Stimulated activated CD4-positive, alpha-beta T cell treated with anti-CD3 and anti-CD28 coated beads, Interleukin-15, amount 100 ng/mL, for 48 hours (primary cell): ENCODE measurements at places on chromosomes 4 and X.

GRCh38 chr4:82811838-82812341, 13.3 kb upstream of the SCD5 start:
- DNase-seq: no peak

DNA sequence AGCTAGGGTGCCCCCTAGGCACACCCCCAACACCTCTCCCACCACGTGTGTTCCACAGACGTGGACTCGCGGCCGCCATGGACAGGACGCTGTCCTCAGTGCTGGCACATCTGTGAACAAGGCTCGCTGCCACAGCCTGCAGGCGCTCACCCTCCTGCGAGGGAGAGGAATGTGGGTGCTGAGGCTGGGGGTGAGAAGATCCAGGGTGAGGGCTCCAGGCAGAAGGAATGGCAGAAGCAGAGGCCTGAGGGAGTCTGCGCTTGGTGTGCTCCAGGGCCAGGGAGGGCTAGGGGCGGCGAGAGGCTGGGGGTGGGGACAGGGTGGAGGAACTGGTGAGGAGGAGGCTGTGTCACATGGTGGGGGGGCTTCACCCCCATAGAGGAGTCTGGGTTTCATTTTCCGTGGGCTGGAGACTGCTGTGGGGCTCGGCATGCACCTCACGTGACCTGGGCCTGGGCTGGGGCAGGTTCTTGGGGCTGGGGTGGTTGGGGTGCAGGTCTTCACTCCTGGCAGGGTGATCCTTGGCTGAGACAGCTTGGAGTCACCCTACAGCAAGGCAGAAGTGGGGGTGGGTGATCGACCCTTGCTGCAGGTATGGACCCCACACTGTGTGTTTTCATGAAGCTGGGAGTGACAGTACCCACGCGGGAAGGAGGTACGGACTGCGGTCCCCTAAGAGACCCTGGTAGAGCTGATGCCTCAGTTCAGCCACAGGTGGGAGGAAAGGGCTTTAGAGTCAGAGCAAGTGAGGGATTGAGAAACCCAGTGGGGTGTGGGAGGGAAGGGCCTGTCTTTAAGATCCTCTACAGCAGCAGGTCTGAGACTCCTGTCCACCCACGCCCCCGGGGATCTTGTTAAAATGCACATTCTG, 103.7 kb downstream of the PSAPL1 start:
- DNase-seq: no peak

DNA sequence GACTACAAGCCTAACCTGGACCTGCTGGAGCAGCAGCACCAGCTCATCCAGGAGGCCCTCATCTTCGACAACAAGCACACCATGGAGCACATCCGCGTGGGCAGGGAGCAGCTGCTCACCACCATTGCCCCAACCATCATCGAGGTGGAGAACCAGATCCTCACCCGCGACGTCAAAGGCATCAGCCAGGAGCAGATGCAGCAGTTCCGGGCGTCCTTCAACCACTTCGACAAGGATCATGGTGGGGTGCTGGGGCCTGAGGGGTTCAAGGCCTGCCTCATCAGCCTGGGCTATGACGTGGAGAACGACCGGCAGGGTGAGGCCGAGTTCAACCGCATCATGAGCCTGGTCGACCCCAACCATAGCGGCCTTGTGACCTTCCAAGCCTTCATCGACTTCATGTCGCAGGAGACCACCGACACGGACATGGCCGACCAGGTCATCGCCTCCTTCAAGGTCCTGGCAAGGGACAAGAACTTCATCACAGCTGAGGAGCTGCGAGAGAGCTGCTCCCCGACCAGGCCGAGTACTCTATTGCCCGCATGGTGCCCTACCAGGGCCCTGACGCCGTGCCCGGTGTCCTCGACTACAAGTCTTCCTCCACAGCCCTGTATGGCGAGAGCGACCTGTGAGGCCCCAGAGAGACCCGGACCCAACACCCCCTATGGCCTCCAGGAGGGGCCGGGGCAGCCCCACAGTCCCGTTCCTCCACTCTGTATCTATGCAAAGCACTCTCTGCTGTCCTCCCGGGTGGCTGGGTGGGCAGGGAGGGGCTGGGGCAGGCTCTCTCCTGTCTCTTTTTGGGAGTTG, 486.2 kb downstream of the TRAM1L1 start:
- no peak for DNase-seq

DNA sequence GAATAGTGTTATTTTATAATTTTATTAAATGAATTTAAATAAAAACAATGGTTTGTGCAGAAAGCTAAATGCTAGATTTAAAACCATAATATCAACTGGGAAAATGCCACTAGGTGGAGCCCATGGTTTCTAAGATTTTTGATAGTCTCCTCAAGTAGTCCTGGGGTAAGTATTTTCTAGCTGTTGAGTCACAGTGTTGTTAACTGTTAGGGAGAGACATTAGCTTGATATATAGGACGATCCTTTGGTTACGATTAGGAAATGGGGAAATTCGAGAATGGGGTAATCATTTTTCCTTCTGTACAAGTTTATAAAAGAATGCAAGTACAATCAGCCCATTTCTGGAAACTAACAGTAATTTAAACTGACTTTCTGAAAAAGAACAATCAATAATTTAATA, 378.4 kb downstream of the ANKRD50 start:
- DNase-seq: no peak

DNA sequence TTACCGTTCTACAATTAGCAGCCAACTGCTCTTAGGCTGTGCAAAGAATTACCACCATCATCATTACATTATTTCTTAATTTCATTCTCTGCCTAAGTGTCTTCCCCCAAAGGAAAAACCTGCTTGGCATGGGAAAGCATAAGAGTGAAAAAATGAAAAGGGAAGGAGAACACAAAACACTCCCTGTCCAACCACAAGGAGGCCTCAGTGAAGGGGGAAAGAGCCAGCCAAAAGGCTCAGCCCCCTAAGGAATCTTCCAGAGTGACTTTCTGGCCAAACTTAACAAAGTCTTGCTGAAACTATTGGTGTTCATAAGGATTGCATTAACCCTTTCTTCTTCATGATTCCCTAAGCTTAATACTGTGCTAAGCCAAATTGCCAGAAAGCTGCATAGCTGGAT, 287.4 kb downstream of the SMARCA1 start:
- DNase-seq: no peak

GRCh38 chr4:96003951-96004740, 164.3 kb downstream of the PDHA2 start:
- DNase-seq: no peak

DNA sequence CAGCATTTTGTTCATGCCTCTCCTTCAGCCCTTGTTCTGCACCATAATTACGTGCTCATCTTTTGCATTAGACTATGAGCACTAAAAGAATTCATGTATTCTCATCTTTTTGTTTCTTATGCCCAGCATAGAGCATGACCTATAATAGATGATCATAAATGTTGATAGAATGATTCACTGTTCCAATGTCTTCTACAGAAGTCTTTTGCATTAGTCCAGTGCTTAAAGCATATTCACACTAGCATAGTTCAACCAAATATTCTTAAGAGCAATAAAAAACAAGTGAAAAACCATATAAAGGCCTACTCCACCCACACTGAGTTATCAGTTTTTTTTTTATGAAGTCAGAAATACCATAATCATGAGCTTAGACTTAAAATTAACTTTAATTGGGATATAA, 36.5 kb upstream of the SLC10A4 start:
- DNase-seq: no peak

DNA sequence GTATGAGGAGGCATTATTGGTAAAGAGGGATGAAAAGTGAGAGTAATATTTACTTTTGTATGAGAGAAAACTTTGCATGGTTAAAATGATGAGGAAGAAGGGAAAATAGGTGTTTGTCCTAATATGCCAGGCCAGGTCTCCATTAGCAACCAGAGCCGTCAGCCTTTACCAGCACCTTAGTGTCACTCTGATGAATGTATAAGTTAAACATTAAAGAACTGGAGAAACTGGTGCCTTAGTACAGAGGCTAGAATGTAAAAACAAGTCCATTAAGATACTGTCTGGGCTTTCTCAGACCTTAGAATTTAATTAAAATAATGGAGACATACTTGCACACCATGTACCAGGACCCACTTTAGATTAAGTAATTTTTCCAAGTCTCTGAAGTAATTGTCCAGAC, 222.3 kb downstream of the FAM47A start:
- DNase-seq: no peak

DNA sequence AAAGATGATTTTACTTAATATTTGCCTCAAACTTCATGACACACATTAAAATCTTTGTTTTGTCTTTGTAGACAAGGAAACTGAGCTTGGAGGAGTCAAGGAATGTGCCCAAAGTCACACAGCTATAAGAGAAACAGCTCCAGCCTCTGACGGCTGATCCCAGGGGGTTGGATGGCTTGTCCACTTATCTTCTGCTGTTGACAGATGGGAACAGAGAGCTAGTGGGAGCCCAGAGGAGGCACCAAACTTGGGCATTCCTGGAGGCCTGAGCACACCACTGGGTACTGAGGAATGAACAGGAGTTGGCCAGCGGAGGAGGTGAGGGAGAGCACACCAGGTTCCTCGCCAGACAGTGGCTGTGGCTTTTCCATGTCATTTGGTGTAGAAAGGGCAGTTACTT, 56.4 kb upstream of the GPR78 start:
- DNase-seq: no peak

DNA sequence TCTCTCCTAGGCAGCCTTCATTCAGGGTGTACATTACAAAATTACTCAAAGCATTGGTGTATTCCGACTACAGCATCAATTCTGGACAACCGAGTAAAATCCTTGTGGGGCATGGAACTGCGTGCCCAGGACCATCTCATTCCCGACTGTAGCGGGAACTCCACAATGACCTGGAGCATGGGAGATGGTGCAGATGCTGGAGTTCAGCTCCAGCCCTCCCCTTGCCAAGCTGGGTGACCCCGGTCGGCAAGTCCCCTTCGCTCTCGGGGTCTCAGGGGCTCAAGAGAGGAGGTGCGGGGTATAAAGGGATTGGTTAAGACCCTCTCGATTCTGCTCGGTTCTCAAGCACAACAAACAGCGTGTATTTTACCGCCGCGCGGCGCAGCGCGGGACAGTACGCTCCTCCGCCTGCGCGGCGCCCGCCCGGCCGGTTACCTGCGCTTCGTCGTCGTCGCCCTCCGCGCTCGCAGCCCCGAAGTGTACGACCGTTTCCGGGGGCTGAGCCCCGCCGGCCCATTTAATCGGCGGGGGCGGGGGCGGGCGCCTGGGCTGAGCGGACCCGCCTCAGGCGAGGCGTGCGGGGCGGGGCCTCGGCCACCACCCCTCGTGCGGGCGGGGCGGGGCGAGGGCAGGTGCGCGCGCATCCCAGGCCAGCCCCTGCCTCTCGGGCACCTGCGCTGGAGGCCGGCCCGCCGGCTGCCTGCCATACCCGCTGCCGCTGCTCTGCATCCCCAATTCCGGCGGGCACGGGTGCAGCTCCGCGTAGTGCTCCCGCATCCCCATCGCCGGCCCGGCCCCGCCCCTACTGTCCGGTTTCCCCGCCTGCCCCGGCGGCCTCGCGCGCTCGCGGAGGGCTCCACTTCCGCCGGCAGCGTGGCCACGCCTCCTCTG, at the start of gene G6PD:
Gene G6PD, minus strand, starts transcription at position 493 of the 891 bp plus-strand sequence. CDS start 691 bp downstream, outside the sequence.
- no peak for DNase-seq

DNA sequence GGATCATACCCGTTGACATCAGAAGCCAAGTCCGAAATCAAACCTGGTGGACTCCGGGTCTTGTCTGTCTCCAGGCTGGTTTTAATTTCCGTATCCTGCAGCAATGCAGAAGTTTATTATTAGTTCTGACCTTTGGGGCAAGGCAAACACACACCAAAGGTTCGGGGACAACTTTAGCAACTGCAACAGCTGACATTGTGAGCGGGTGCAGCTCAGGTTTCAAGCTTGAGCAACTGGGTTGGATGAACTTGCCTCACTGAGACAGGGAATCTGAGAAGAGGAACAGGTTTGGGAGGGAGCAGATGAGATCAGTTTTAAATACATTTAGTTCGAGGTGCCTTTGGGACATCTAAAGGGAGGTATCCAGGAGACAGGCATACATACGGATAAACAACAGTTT, 110.7 kb downstream of the GNL3L start:
- no peak for DNase-seq

- DNase-seq: no peak
Observed at GRCh38 chr4:146450524-146450923, 71.2 kb downstream of the SLC10A7 start.

- DNase-seq: no peak
Observed at GRCh38 chr4:164639001-164639400, 114.9 kb upstream of the SMIM31 start.

- no peak for DNase-seq
Observed at GRCh38 chrX:68695206-68695845, 47.9 kb downstream of the STARD8 start.

DNA sequence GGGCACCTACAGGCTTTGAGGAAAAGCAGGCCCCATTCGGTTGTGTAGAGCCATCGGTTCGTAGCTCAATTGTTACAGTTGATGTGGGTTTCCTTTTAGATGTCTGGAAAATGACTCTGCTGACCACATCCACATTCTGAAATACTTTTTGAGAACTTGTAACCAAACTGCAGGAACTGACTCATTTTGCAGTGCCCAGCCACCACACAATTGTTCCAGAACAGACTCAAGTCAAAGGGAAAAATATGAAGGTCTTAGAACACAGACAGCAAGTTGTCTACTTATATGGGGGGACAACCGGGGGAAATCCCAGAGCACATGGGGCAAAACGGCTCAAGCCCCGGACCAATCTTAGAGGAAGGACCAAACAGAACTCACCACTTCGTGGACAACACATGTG, 557.6 kb upstream of the DIPK2B start:
- no peak for DNase-seq

GRCh38 chr4:125765941-125766340, 451.2 kb downstream of the FAT4 start:
- no peak for DNase-seq

- DNase-seq: no peak
Observed at GRCh38 chr4:174365018-174365587, 81.4 kb downstream of the CEP44 start.

- DNase-seq: no peak
Observed at GRCh38 chr4:77031544-77031943, 44.2 kb downstream of the CCNI start.
